ENCODE measurements at places on chromosomes 2 and 18. TPM values are rescaled to one million over a fixed set of nuclear protein-coding genes. Genes with fewer than 3 reads are reported as not detected.

The METTL5 gene
- polyA plus RNA-seq = 55.1 TPM

The IMP4 gene
- polyA plus RNA-seq = 33.0 TPM

The PHOSPHO2 gene
- polyA plus RNA-seq = 21.7 TPM

- DNase-seq = no peak
Observed at GRCh38 chr18:59748628-59749360, 51.6 kb upstream of the CCBE1 start.

DNA sequence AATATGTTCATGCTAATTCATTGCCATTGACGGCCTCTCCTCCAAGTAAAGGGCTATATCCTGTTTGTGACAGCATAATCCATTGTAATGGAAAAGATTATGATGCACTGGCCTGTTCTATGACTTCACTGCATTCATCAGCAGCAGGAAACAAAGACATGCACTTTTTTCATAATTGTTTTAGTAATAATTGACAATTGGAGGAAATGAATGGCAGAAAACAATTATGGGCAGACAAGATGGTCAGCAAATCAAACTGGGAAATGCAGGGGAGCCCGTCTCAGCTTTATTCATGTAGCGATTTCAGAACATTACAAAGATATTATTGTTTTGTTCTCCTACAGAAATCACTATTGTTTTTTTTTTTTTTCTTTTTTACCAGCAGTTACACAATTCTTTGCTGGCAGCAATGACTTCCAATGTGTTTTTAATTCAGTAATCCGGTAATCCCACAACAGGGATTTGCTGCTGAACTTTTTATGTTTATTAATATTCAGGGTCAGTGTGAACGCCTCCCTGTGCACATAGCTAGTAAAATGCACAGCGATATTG is 33.8 kb upstream of the RASGRP3 start:
- no peak for DNase-seq

The ACOXL gene
- polyA plus RNA-seq = 1.1 TPM

- no peak for DNase-seq
Observed at GRCh38 chr2:207478572-207478971, 51.2 kb upstream of the CREB1 start.

DNA sequence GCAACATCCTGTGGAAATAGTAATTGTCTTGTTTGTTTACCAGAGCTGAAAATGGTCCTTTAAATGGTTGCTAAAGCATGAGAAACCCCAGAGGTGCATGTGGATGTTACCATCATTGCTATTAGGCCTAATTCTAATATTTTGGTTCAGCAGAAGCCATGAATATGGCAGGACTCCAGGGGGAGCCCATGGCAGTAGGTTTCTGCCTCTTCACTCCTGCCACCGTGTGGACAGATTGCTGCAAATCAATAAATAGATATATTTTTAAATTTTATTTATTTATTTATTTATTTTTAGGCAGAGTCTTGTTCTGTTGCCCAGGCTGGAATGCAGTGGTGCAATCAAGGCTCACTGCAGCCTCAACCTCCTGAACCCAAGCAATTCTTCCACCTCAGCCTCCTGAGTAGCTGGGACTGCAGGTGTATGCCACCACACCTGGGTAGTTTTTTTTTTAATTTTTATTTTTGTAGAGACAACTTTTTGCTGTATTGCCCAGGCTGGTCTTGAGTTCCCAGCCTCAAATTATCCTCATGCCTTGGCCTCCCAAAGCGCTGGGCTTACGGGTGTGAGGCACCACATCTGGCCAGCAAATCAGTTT is 54.9 kb upstream of the CAPN13 start:
- DNase-seq = peak; percentile 63

GRCh38 chr2:217124050-217124449 is 264.2 kb upstream of the TNP1 start:
- DNase-seq = no peak

GRCh38 chr2:10774394-10774793 is 38.2 kb downstream of the PDIA6 start:
- DNase-seq = no peak

- no peak for DNase-seq
Observed at GRCh38 chr18:3305933-3306332, 44.0 kb downstream of the MYL12B start.

The SLC39A10 gene
- polyA plus RNA-seq = 92.6 TPM

The NLRC4 gene
- 1.0 TPM for polyA plus RNA-seq

DNA sequence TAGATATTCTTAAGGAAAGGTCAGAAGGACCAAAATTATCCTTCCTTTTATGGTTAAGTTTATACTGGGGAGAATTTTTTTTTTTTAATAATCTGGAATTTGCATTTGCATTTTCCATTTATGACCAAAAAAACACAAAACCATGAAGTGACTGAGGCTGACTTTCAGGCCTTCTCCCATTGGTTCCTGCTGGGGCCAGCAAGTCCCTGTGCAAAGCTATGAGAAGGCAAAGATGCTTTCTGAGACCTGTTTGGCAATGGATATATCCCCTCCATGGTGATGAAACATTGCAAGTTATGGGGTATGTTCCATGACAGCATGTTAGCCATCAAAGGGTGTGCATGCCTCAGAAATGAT is 60.8 kb downstream of the KIAA2012 start:
- DNase-seq = no peak

- peak; percentile 45 for DNase-seq
Observed at GRCh38 chr2:121018136-121019061, 266.6 kb downstream of the TFCP2L1 start.

The ANKRD36B gene
- polyA plus RNA-seq = 48.3 TPM

The ADGRF3 gene
- 2.5 TPM for polyA plus RNA-seq

GRCh38 chr2:25373269-25373981 is 31.7 kb upstream of the DNMT3A start:
- no peak for DNase-seq

- no peak for DNase-seq
Observed at GRCh38 chr2:28356095-28356911, 36.4 kb upstream of the FOSL2 start.

The MTIF2 gene
- polyA plus RNA-seq = 51.7 TPM

- DNase-seq = no peak
Observed at GRCh38 chr2:237663517-237664110, 36.2 kb downstream of the LRRFIP1 start.

The CPLX4 gene
- 0.13 TPM for polyA plus RNA-seq

GRCh38 chr18:53254265-53254664 is 914.3 kb downstream of the DCC start:
- DNase-seq = no peak

The HOXD12 gene
- polyA plus RNA-seq = 0.32 TPM

The AKAIN1 gene
- not detected for polyA plus RNA-seq

The STK17B gene
- polyA plus RNA-seq = 13.3 TPM

DNA sequence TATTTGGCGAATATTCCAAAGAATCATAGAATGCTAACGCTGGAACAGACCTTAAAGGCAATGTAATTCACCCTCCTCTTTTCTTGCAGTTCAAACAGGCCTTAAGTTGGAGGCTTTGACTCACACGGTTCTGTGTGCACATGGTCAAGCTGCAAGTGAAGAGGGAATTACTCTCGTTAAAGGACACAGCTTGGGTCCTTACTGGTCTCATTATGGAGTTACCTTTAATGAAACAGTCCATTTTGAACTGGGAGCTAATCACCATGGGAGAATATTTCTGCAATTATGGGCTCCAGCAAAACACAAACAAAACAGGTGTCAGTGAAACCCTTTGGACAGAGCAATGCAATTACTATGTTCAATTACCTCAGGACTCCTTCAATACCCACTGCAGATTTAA is 135.5 kb downstream of the GAREM1 start:
- no peak for DNase-seq

- DNase-seq = no peak
Observed at GRCh38 chr18:25895518-25895917, 194.9 kb downstream of the SS18 start.

GRCh38 chr2:194985258-194985657 is 671.8 kb upstream of the SLC39A10 start:
- DNase-seq = no peak

GRCh38 chr2:202034249-202035088 is 814 bp downstream of the FZD7 start:
- DNase-seq = no peak

GRCh38 chr18:63758615-63759240 is 16.5 kb upstream of the SERPINB7 start:
- no peak for DNase-seq

- DNase-seq = no peak
Observed at GRCh38 chr2:127169066-127169660, 50.9 kb downstream of the CYP27C1 start.

- DNase-seq = no peak
Observed at GRCh38 chr2:127783101-127783500, 27.9 kb downstream of the WDR33 start.

GRCh38 chr2:239252801-239253200 is 148.0 kb downstream of the HDAC4 start:
- no peak for DNase-seq

The RAB17 gene
- 13.2 TPM for polyA plus RNA-seq

The TUBA3E gene
- 0.18 TPM for polyA plus RNA-seq

- no peak for DNase-seq
Observed at GRCh38 chr2:11820650-11821049, 74.2 kb downstream of the LPIN1 start.

The CXCR1 gene
- polyA plus RNA-seq = not detected

DNA sequence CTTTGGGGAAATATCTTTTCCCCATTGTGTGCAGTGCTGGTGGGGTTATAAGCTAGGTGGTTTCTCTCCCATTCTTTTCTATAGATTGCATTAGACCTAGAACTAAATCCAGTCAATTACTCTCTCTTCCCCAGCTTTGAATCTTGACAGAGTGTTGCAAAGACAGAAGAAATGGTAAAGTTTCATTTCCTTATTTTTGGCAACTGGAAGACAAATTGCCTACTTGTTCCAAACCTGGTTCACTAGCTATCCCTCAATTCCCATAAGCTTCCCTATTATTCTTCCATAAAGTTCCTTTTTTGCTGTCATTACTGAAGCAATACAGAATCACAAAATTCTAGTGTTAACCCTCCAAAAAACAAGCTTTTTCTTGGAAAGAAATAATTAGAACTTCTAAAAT is 94.0 kb upstream of the ITGA4 start:
- no peak for DNase-seq

DNA sequence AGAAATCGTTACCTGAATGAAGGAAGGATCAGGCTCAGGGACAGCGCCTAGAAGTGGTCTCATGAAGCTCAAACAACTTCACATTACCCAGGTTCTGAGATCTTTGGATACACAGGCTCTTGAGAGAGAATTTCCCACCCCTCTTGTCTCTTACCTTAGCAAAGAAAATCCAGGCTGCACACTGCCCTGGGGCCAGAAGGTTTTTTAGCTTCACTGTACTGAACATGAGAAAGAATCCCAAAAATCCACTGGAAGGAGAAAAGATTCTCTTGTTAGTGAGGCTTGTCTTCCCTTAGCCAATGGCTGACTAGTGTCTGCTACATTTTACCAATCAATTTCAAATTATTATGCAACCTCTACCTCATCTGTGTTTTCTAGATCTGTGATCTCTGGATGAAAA is 101.0 kb upstream of the RIOK3 start:
- DNase-seq = no peak

DNA sequence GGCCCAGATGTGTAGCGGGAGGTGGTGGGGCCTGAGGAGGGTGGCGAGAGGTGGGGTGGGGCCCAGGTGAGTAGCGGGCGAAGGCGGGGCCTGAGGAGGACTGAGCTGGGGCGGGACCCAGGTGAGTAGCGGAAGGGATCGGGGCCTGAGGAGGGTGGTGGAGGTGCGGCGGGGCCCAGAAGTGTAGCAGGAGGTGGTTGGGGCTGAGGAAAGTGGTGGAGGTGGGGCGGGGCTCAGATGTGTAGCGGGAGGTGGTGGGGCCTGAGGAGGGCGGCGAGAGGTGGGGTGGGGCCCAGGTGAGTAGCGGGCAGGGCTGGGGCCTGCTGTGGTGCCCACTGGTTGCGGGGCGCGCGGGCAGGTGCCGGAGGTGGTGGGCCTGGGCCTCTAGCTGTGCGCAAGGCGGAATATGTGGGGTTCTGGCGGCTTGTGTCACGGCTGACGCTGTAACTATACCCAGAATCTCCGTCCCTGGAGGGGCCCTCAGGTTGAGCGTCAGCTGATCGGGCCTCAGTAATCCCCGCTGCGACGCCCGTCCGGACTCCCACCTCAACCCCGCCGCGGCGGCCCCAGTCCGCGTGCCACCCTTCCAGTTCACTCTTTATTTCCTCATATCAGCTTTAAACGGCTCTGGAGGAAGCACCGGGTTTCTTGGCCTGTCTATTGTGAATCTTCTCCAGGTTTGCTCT is 866 bp upstream of the SF3B6 start:
- DNase-seq = no peak

- no peak for DNase-seq
Observed at GRCh38 chr2:33342171-33342570, 134.3 kb upstream of the RASGRP3 start.

DNA sequence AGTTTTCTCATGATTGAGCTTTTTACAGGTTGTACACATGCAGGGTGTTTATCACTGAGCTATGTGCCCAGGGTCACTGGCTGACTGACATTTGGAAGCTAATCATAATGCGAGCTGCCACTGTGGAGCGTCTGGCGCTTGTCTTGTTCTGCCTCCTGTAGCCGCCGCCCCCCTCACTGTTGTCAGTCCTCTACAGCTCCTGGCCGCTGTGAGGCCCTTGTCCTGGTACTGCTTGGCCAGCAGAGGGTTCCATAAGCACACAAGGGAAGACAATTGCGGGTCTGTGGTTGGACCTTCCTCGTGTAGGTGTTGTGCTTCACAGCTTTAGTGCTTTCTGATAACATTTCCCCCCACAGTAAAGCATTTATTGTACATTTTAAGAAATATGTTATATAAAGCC is 105.6 kb upstream of the LDLRAD4 start:
- peak; percentile 59 for DNase-seq
